GM04503 (cell line): ENCODE measurements at places on chromosomes 4 and X.

DNA sequence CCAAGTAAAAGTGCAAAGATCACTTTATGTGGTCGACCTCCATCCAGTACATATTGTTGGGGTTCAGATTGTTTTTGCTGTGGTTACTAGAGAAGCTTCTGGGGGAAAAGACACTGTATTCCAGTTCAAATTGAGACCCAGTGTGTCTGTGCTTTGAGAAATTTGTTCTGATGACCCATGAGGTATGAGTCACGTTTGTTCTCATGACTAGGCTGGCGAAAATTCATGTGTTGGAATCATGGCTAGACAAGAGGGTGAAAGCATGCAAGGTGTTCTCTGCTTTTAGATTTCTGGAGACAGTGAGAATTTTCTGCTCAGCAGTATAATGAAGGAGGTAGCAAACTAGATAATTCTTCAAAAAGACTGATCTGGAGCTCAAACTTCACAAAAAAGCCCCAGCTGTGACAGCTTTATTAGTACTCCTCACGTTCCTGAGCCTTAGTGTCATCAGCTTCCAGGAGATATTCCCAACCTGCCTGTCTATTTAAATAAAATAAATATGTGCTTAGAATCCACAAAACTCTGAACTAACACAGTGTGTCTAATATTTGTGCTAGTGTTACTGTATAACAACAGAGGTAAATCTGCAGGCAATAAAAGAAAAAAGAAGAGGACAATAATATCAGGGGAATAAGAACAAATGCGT is 24.4 kb upstream of the FAM47B start:
- DNase-seq: peak; percentile 10

DNA sequence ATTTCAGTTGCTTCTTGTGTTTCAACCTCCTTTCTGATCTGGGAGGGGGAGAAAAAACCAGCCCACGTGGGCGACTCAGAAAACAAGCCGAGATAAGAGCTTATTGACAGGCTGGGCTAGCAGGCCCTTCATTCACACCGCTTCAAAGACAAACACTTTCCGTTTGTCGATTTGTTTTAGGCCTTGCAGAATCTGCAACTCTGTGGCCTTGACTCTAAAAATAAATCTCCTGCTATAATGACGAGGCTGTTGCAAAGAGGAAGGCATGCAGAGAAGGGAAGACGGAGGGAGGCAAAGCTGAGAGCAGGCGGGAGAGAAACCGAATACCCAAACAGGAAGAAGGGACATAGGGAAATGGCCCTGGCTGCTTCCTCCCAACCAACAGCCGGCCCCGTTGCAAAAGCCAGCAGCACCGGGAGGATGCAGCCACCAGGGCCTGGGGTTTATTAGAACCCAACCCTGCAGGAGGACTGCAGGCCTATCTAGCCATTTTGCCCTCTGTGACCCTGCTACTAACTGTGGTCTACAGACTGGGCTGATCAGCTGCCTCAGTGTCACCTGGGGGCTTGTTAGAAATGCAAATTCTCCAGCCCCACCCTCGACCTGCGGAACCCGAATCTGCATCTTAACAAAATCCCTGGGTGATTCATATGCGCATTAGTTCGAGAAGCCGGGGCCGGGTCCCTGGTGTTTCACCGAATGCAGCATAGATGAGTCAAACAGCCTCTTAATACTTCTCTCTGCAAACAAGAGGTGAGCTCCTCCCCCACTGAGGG is 325.5 kb downstream of the BCOR start:
- DNase-seq: no peak

DNA sequence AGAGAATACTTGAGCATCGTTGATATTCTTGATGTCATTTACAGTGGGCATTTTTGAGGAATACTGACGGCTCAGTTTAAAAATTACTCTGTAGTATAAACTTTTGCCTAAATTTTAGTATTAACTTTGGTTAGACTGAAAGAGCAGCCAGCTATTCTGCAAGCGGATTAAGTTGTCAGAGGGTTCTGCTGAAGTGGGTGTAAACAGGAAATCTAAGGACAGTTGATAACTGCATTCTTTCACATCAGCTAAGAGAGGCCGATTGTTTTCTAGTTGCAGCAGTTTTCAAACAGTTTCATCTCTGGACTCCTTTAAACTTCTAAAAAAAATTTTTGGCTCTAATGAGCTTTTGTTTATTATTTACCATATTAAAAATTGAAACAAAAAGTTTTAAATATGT is 149.6 kb downstream of the RAPGEF2 start:
- no peak for DNase-seq

DNA sequence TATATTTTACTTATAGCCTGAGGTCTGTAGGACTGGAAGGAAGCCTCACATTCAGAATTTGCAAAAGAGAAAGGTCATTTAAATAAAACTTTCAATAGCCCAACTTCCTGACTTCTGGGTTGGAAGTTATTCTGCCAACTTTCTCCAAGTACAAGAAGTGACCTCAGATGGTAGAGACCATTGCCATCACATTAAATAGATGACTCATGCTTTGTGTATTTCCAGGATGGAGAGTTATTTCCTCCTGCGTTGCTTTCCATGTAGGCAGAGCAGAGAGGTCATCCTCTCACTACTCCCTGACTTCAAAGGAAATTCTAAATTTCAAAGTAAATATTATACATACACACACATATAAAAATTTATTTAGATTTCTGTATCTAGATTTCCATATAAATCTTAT is 73.0 kb upstream of the NR3C2 start:
- no peak for DNase-seq

GRCh38 chr4:189131118-189131517 is 809.6 kb upstream of the FRG1 start:
- DNase-seq: no peak

DNA sequence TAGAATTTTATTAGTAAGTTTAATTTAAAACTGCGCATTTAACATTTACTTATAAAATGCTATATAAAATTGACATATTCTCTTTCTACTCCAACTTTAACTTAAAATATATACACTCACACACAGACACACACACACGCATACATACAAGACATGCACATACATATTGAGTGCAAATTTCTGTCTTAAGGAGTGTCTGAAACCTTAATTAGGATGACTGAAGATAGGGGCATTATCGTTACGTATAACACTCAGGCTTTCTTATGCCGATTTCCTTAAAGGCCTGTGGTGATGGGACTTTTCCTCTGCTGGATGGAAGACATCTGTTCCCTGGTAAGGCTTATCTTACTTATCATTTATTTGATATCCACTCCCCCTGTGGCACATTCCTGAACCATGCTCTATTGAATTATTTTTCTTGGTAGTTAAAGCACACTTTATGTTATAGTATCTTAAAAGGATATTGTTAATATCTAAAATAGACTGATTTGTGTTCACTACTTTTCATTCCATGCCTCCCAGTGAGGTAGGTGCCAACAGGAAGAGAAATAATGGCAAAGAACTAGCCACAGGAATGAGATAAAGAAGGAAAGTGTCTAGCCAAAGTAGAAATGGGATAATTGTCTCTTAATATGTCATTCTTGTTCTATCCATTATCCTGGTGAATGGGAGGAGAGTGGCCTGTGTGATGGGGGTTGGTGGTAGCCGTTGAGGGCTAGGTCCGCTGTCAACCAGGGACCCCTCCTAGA is 92.9 kb upstream of the GPRIN3 start:
- no peak for DNase-seq

- no peak for DNase-seq
These were observed 132.2 kb downstream of the STIM2 start for GRCh38 chr4:26992657-26993361.

DNA sequence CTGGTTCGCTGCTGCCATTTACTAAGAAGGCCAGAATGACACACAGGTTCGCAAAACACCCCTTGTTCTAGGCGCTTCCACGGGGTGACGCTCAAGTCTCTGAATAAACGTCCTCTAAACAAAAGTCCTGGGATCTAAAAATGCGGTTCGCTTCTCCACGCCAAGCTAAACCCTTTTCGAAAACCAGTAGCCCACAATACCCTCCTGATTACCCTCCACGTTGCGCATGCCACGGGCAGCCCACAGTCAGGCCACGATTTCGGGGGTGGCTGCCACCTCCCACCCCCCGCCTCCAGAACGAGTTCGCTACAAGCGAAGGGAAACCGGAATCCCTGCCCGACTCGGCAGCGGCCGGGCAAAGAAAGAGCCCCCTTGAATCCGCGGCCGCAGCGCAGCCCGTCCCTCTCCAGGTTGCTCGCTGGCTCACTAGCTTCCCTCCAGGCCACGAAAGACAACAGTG is 423 bp downstream of the RPL39 start:
- DNase-seq: no peak

- DNase-seq: no peak
These were observed 57.9 kb downstream of the GPR101 start for GRCh38 chrX:136975684-136976470.

- no peak for DNase-seq
These were observed 3.3 kb downstream of the STK32B start for GRCh38 chr4:5054532-5054931.

DNA sequence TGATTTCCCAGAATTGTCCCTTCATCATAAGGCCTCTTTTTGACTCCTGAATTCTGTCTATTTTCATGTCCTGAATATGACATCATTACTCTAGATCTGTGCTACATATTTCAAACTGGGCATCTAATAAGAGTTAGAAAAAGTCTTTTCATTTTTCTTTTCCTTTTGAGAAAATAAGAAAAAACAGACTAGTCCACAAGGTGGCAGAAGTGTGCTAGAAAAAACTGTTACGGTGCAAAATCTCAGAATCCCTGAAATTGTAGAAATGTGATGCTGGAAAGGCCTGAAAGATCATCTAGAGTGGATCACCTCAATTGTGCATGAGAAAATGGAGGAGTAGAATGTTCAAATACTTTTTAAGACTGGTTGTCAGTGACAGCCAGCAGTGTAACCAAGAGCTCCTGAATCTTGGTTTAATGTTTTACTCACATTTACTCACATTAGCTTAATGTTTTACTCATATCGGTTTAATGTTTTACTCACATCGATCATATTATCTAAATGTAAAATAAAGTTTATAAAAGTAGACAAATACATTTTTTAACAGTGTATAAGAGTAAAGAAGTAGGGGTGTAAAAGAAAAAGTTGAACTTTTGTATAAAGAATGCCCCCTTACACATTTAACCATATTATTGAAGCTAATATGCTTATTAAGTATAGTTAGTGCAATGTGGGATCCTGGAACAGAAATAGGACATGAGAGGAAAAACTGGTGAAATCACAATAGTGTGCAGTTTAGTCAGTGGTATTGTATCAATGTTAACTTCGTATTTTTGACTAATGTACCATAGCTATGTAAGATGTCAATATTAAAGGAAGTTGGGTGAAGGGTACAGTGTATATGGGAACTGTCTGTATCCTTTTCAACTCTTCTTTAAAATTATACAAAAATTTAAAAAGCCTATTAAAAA is 15.2 kb downstream of the ASB11 start:
- DNase-seq: no peak

- no peak for DNase-seq
These were observed 20.4 kb downstream of the HERC5 start for GRCh38 chr4:88477229-88477860.

- DNase-seq: no peak
These were observed 105.6 kb downstream of the AMMECR1 start for GRCh38 chrX:110212299-110212698.

GRCh38 chr4:103075435-103075893 is 1.1 kb downstream of the SLC9B2 start:
- no peak for DNase-seq

GRCh38 chrX:123835661-123836371 is 24.0 kb upstream of the XIAP start:
- DNase-seq: peak; percentile 41

DNA sequence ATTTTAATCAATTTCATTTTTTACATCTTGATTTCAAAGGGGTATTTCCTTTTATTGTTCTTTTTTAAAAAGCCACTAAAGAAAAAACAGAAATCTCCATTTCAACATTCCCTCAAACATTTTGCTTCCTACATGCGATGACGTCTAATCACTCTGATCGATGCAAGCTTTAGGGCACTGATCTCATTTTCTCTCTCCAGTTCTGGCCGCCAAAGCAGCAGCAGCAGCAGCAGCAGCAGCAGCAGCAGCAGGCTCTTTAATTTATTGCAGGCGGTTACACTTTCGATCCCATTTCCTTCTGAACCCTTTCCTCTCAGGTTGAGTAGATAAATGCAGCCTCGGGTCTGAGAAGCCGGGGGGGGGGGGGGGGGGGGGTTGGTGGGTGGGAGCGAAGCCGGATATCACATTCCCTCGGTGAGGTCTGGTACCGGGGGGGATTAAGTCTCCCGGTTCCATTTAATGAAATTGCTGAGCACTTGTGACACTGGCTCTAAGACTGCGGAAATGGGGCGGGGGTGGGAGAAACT is 3.4 kb upstream of the PCDH7 start:
- no peak for DNase-seq

GRCh38 chr4:173924561-173924960 is 358.9 kb downstream of the FBXO8 start:
- DNase-seq: no peak

GRCh38 chr4:27215220-27215826 is 354.7 kb downstream of the STIM2 start:
- DNase-seq: no peak

GRCh38 chr4:176052744-176053143 is 12.9 kb upstream of the WDR17 start:
- no peak for DNase-seq

DNA sequence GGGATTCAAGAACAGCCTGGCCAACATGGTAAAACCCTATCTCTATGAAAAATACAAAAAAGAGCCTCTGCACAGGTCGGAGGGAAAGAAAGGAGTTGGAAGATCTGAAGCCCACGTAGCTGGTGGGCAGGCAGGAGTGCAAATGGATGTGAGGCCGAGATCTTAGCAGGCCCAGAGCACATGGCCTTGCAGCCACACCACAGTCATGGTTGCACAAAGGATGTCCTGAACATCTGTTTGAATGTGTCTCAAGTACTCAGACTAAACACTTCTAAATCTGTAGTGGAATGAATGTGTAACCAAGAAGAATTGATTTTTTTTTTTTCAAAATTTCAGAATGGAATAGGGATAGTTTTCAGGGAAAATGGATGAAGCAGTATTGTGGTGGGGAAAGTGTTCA is 10.8 kb downstream of the CA5B start:
- no peak for DNase-seq

- no peak for DNase-seq
These were observed 2.2 kb upstream of the FAM114A1 start for GRCh38 chr4:38865445-38865844.

- DNase-seq: no peak
These were observed 618.1 kb downstream of the PPP4R3C start for GRCh38 chrX:26845056-26845455.

DNA sequence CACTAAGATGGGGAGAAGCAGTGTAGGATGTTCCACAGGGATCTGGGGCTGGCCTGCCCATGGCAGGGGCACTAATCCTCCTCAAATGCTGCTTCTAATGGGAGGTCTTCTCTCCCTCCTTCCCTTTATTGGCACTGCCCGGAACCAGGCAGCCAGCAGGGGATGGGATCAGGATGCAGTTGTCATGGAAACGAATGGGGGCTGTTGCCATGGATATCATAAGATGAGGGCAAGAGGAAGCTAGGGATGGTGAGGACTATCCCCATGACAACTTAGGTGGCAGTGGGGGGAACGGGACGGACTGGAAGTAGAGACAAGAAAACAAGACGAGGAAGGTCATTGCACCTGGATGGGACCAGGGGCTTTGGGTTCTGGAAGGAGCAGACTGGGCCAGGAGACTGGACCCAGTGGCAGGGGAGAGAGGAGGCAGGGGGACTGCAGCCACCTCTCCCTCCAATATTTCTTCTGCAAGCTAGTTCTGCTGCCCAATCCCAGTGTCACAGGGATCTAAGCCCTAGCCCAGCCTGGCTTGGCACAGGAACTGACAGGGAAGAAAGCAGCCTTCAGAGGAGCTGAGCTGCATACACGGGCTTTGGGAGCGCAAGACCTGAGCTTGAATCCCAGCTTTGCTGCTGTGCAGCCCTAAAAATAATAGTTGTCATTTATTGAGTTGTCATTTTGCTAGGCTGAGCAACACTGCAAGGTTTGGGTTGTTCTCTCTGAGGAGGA is 19.0 kb downstream of the IQSEC2 start:
- DNase-seq: no peak
